HT1080 (cell line): ENCODE measurements at places on chromosomes 11 and 22. TPM values are rescaled to one million over a fixed set of nuclear protein-coding genes. Genes with fewer than 3 reads are reported as not detected.

Gene SLC25A18
- 0.16 TPM in 1 of 2 replicates, not detected in the other for total RNA-seq

Gene CD3E
- 0.42 TPM in 1 of 2 replicates, not detected in the other for total RNA-seq

- no peak for DNase-seq
These were observed 239.1 kb upstream of the NCAM1 start for GRCh38 chr11:112722148-112722547.

GRCh38 chr11:45454917-45455401, 168.8 kb upstream of the SYT13 start:
- DNase-seq, result no peak
